ENCODE measurements at places on chromosomes 7 and 10.

DNA sequence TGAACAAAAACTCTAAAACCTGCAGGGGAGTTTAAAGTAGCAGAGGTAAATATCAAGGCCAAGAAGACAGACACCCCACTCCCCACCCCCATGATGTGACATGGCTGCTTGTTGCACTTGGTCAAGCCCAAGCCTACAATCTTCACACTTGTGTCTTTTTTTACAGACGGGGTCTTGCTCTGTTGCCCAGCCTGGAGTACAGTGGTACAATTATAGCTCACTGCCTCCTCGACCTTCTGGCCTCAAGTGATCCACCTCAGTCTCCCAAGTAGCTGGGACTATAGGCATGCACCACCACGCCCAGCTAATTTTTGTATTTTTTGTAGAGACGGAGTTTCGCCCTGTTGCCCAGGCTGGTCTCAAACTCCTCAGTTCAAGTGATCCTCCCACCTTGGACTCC, 71.9 kb upstream of the CYTH3 start:
- DNase-seq, result no peak

- DNase-seq, result no peak
Measured at GRCh38 chr7:36127075-36127740, 25.8 kb upstream of the EEPD1 start.

DNA sequence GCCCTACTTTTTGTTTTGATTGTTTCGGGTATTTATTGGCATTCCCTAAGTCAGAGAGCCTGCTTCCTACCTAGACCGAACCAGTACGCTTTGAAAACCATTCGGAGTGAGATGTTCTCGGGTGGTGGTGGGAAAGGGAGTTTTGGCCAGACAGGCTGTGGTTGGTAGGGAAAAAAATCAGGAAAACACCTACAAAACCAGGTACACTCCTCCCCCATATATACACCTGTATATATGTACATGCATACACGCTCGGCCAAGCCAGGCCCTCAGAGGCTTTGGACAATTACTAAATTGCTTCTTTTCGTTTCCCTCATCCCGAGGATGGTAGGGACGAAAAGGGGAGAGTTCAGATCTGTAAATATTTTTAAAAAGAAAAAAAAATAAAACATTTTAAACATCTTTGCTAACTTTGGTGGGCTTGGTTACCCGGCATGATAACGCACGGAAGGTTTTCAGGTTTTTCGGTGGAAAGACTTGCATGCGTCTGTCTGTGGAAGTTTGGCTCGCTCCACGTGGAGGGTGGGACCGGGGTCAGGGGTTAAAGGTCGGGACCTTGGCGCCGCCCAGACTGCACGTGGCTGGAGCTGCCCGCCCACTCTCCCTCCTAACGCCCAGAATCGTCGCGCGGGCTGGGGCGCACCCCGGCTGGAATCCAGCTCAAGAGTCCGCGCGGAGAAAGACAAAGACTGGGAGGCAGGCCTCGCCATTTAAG, 2.5 kb downstream of the HMX2 start:
- DNase-seq, result no peak

DNA sequence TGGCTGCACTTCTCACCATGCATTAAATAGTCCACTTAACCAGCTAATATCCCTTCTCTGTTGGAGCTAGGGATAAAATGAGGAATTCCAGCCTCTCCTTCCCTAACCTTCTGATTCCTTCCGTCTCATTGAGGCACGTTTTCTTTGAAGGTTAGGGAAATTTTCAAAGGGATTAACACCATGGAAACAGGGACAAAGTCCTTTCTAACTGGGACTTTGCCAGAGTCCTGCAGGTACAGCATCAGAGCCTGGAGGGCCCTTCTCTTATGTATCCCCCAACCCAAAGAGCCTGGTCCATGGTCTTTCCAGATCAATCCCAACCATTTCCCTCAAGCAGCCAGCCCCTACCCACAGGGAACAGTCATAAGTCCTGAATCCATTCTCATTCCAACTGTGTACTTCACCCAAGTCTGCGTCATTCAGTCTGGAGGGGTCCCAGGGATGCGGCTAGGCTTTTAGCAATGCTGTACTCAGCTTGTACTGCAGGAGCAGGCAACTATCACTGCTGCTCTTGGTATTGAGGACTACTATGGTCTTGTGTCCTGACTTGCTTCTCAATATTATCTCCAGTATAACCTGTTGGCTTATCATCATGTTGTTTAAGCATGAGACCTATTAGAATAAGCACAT, 34.6 kb upstream of the CROT start:
- no peak for DNase-seq

GRCh38 chr10:95208702-95209391, 14.8 kb downstream of the ACSM6 start:
- no peak for DNase-seq

DNA sequence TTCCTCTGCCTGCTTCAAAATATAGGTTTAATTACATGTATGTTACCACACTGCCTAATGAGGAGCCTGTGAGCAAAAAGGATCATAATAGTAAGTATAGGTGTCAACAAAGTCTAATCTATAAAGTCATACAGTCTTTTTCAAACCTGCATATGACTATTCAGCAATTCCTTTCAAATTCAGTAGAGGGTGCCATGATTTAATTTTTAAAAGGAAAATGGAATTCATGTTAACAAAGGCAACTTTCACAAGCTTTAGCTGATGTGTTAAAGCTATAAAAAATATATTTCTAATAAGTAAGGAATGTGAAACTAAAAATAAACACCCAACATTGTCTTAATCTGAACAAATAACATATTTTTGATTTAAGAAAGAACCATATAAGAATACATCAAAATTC, 52.1 kb downstream of the MPP7 start:
- no peak for DNase-seq

- no peak for DNase-seq
Measured at GRCh38 chr10:115977855-115978254, 295.2 kb downstream of the GFRA1 start.

- DNase-seq, result no peak
Measured at GRCh38 chr7:47967123-47967522, 12.3 kb downstream of the HUS1 start.

GRCh38 chr7:50507898-50508470, 57.2 kb downstream of the DDC start:
- no peak for DNase-seq

DNA sequence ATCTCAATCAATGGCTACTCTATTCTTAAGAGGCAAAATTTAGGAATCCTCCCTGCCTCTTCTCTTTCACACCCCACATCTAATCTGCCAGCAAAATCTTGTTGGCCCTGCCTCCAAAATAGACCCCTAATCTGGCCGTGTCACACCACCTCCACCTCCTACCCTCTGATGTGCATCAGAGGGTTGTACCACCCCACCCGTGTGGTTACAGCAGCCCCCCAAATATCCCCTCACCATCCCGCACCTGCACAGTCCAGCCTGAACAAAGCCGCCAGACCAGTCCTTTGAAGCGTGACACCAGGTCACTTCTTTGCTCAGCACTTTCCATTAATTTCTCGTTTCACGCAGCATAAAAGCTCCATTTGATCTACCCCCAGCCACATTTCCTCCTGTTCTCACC, 776 bp upstream of the XPNPEP1 start:
- DNase-seq, result no peak

GRCh38 chr10:70890917-70891431, 2.6 kb upstream of the PCBD1 start:
- no peak for DNase-seq

DNA sequence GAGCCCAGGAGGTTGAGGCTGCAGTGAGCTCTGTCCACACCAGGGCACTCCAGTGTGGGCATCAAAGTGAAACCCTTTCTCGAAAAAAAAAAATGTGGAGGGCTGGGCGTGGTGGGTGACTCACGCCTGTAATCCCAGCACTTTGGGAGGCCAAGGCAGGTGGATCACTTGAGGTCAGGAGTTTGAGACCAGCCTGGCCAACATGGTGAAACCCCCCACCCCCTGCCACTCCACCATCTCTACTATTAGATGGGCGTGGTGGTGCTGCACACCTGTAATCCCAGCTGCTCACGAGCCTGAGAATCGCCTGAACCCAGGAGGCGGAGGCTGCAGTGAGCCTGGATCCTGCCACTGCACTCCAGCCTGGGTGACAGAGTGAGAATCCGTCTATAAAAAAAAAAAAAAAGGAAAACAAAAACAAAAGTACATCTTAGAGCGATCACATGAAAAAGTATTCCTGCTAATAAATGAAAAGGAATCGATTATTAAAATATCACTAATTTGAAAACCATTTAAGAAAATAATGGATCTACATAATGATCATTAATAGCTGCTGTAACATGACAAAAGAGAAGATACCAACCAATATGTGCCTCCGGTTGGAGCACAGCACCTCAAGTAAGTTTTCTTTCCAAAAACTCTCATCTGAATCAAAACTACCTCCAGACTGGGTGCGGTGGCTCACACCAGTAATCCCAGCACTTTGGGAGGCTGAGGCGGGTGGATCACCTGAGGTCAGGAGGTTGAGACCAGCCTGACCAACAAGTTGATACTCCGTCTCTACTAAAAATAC, 4.9 kb downstream of the HNRNPF start:
- no peak for DNase-seq

GRCh38 chr7:51706851-51707250, 390.2 kb upstream of the COBL start:
- no peak for DNase-seq

DNA sequence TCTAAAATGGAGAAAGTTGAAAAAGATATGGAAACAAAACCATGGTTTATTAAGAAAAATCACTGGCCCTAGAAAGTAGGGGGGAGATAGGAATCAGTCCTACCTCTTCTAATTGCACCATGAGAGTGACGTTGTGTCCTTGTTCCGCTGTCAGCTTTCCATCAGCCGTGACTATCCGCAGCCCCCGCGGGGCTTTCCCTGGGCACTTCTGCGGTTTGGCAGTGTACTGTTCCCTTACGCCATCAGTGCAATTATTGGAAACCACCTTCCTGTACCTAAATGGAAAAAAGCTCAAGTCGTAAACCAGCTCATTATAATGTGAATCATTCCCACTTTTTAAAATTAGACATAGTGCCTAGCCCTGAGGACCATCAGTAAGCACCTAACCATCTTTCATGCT, 512.2 kb downstream of the SORCS1 start:
- DNase-seq, result no peak

- DNase-seq, result no peak
Measured at GRCh38 chr10:58698777-58699356, 186.2 kb downstream of the BICC1 start.
